ENCODE measurements at places on chromosomes 3 and 15.
A peak's percentile ranks its signal among the peaks of the same experiment; 100 is the strongest.

GRCh38 chr15:39462691-39463090 lies 118.2 kb upstream of the THBS1 start:
- DNase-seq, result no peak

DNA sequence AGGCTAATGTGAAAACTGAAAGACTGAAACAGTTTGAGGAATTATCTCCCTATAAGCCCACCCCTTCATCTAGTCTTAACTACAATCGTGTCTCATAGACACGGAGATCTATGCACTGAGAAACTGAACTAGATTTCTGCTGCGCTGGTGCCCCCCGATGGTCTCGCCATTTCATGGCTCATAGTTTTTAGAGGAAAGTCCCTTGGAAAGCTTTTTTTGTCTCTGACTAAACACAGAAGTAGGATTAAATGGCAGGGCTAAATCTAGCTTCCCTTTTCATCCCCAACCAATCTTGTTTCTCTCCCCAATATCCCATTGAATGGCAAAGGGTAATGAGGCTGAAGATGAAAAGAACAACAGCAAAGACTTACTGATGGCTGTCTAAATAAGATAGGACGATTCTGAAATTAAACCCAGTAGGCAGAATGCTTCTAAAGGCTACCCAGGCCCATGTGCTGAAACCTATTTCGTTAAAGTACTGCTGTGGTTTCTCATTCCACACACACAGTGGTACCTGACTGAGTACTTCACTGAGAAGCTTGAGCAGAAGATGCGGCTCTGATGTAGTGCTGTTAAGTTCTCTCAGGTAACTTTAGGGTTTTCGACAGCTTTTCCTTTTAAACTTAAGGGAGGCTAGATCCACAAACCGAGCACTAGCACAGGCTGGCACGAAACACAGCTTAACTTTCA lies 142.7 kb downstream of the GADL1 start:
- peak; percentile 85 for DNase-seq

- no peak for DNase-seq
Measured at GRCh38 chr15:95522533-95522932, 808.0 kb upstream of the NR2F2 start.

DNA sequence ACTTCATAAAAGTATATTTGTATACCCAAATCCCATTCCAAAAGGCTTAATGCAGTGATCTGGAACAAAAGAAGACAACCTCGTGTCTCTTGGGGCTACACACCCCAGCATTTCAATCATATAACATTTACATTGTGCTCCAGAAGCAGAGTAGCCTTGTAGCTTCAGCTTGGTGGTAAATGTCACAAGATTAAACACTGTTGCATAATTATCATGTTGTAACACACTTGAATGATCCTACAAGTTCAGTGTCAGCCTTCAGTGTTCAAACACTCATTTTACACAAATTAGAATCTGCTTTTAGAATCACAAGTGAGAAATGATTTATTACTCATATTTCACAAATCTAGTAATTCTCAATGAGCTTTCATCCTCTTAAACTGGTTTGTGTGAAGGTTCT lies 122.6 kb downstream of the CNTN3 start:
- peak; percentile 4 for DNase-seq

DNA sequence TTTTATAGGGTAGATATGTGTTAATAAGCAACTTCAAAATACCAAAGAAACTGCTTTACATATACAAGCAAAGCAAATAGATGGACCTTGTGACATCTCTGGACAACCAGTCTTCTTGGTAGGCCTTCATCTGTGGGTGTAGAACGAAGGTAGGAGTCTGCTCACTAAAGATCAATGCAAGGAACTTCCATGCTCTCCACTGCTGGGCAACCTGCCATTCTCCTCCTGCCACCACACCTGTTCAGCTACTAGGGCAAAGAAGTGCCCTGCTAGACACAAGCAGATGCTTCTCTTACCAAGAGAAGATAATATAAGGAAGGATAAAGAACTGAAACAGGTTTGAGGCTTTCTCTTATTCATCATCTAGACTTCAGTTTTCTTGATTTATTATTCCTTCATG lies 12.6 kb downstream of the PPARG start:
- no peak for DNase-seq

DNA sequence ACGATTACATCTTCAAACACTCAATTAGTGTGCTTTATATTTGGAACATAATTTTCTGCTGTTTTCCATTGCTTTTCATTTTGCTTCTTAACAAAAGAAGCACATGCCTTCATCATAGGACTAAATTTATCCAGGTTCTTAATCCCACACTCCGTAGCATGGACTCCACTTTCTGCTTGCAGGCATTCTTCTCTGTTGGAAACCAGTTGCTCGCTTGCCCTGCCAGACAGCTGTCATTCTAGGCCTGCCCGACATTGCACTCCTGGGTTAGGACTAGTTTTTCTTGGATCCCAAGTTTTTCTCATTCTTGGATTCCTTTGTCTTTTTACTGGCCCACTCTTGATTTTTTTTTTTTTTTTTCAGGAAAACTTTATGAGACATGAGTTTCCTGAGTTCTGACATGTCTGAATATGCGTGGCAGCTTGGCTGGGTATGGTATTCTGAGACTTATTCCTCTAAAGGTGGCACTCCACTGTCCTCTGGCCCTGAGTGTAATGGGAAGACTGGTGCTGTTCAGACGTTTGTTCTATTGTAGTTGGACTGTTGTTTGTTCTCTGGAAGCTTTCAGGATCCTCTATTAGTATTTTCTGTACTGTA lies 6.3 kb upstream of the ATP1B3 start:
- no peak for DNase-seq

- DNase-seq, result no peak
Measured at GRCh38 chr3:138230525-138230924, 43.4 kb downstream of the ARMC8 start.

- DNase-seq, result no peak
Measured at GRCh38 chr3:100216713-100217112, 44.1 kb upstream of the TBC1D23 start.

- no peak for DNase-seq
Measured at GRCh38 chr3:76181213-76181612, 395.9 kb upstream of the ZNF717 start.

DNA sequence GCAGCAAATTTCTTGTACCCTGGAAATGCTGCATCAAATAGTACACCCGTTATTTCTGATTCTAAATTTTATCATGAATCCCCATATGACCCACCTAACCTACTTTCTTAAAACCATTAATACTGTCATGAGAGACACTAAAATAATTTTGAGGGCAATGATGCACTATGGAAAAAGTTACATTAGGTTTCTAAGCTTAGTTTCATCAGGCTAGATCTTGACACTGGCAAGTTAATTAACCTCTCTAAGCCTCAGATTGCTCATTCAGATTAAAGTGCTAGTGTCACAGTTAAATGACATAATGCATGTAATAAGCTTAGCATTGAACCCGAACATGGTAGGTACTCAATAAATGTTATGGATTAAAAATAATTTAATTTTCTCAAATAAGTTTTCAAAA lies 8.2 kb downstream of the GOLIM4 start:
- DNase-seq, result peak; percentile 16

GRCh38 chr3:196499807-196500524 lies 3.6 kb downstream of the RNF168 start:
- no peak for DNase-seq

DNA sequence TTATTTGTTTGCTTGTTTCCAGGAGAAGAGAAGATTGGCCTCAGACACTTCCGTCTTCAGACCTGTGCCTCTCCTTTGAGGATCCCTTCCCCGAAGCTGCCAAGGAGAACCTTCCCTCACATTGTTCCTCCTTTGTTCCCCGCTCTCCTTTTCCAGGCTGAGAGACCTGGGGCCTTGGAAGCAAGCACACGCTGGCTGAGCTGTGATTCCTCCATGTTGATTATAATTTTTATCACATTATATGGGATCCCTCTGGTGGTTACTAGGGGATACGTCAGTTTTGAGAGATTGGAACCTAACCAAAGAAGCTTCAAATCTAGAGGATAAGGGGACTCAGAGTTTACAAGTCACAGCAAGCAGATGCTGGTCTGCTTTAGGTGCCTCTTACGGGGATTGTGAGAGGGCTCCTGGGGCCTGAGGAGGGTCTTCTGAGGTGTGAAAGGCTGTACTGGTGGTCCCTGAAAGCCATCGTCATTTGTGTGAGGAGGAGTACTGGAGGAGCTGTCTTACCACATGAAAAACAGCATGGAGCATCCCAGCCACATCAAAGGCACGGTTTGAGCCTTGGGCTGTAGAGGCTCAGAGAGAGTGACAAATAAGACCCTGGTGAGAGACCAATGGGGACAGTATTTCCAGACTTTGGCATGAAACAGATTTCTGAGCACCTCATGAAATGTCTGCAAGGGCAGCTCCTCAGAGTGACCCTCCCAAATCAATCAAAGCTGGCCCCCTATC lies 760.1 kb upstream of the CFAP20DC start:
- DNase-seq, result peak; percentile 21

DNA sequence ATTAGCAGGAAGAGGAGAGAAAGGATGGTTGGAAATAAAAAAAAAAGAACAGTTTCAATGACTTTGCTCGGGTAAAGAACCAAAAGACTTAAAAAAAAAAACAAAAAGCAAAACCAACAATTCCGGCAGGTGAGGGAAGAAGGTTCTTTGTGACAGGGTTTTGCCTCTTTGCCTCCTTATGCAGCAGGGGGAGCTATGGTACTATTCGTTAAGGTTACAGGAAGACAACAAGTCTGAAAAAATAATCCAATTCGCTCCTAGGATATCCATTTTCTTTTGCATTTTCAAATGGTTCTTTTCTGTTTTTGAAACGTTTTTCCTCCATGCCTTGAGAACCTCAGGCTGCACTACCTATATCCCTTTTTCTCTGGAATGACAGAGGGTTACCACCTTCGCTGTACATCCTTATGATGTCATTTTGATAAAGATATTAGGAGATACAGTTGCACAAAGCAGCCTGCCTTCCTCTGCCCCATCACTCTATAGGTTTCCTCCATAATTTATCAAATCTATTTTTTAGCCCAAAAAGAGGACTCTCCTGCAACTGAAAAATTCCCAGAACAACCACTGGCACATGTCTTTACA lies 55.0 kb downstream of the CFAP20DC start:
- peak; percentile 77 for DNase-seq

DNA sequence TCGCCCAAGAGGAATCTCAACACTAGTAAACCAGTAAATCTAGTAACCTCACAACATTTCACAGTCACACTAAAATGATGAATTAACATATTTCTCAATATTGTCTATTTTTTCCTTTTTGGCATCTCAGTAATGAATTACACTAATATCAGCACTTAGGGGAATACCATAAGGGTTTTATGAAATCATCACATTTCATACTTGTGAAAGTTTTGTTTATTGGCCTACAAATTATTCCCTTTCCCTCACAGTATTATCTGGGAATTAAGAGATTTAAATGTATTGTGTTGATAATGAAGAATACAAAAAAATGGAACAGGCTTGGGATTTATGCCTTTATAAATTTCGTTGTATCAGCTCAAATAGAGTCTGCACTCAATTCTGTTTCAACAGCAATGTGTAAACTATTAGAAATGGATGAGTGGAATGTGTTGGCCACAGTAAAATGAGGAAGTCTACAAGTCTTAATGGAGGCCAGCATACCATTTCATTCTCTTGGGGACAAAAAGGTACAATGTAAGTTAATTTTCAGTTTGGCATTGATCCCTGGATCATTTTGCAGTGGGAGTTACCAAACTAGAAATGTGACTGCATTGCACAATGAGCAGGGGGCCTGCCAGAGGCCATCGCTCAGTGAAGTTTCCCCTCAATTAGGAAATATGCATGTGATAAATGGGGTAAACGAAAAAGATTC lies 195.4 kb downstream of the FMN1 start:
- no peak for DNase-seq

GRCh38 chr3:147688868-147689267 lies 279.7 kb downstream of the ZIC1 start:
- DNase-seq, result no peak

DNA sequence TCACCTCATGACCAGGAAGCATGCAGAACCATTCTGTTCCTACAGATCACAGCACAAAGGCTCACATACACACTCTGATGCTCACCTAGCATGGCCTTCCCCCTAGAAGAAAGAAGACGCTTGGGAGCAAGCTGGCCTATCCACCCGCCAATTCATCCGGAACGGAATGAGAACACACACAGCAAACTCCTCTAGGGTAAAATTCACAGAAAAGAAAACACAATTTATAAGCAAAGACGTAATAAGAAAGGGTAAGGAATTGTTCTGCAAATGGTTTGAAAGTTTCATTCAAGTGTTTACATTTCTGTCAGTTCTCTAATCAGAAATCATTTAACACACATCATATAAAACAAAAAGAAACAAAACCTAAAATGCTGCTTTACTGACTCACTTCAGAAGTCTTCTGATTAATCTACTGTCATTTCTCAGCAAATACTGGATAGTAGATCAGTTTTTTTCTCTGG lies 218.1 kb downstream of the OSBPL10 start:
- DNase-seq, result no peak

GRCh38 chr15:83571820-83572707 lies 81.9 kb upstream of the ADAMTSL3 start:
- DNase-seq, result peak; percentile 43

GRCh38 chr3:115611630-115612029 lies 11.7 kb upstream of the GAP43 start:
- DNase-seq, result no peak

- peak; percentile 76 for DNase-seq
Measured at GRCh38 chr3:140898340-140899180, 43.1 kb upstream of the SLC25A36 start.

DNA sequence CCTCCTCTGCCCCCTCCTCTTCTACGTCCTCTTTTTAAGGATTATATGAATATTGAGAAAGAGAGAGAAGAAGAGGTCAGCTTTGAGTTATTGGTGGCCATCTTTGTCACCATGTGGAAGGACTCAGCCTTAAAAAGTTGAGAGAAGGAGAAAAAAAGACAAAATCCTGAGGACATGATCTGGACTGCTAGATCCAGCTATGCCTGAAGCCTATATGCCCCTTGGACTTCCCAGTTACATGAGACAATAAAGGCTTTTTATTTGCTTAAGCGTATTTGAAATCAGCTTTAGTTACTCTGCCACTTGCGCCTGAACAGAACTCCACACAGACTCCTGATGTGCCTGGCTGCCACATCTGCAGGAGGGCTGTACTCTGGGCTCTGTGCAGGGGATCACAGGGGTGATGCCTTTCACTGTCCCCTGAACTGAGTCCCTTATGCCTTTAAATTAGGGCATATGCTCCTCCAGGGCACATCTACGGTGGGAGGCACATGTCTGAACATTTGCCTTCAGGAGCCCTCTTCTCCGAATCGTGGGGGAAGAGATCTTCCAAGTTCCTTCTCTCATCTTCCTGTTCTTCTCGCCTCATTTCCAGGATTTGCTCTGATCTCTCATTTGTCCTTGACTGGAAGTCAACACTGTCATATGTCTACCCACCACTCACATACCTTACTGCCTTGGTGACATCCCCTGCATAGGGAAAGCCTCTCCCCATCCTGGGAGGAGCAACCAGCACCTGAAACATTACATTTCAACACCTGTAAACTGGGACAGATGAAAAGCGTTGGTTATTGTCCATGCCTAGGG lies 14.0 kb upstream of the PLA2G4E start:
- no peak for DNase-seq
